Osteoblast (primary cell): ENCODE measurements at places on chromosomes 2 and 18. TPM values are rescaled to one million over a fixed set of nuclear protein-coding genes. Genes with fewer than 3 reads are reported as not detected.

DNA sequence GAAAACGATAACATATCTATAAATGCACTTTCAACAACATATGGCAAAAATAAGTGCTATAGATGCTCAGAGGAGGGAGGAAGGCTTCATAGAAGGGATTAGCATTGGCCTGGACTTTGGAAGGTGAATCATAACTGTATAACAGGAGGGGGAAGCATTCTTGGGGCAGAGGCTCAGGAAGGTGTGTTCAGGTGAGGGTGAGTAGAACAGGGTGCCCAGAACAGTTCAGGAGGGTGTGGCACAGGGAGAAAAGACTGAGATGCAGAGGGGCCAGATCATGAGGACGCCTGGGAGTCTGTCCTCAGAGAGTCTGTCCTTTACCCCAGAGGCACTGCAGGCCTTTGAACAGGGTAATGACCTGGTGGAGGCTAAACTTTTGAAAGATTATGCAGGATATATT lies 29.3 kb upstream of the MEP1B start:
- no peak for DNase-seq

GRCh38 chr18:44786257-44786656 lies 105.6 kb downstream of the SETBP1 start:
- no peak for DNase-seq

POTEI gene
- total RNA-seq: not detected in 2 replicates

HOXD12 gene
- not detected in 2 replicates for total RNA-seq

DNA sequence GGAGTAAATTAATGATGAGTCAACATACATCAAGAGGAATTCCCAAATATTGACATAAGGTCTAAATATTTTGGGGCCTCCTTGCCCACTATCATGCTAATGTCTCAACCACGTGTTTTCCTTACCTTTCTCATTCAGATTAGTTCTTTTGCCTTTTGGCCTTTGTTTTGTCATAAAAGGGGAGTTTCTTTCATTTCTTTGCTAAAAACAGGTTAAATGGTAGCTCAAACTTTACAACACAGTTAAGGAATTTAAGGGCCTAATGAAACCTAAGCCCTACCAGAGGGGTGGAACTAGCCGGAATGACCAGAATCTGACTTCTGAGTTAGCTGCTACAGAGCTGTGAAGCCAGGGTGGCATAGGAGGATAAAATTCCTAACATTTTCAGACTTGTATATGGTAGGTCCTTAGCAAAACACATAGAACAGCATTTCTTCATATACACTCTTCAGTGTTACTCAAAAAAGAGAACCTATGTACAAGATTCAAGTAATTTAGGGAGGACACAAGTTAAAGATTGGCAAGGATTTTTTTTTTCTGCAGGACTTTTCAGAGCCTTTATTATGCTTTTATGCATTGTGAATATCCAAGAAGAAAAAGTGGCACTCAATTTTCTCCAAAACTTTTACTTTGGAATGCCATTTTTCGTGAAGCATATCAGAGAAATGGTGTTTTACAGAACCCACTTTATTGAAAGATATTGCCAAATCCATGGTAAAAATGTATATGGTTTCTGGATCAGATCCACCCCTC lies 633.1 kb downstream of the ARHGAP15 start:
- DNase-seq: no peak

RALB gene
- total RNA-seq: 48.5 and 48.6 TPM in 2 replicates

RGPD4 gene
- total RNA-seq: under 0.01 TPM in 1 of 2 replicates, not detected in the other

MFF gene
- total RNA-seq: 81.9 and 101 TPM in 2 replicates

CPO gene
- total RNA-seq: not detected in 2 replicates

NPAS2 gene
- 8.3 and 8.7 TPM in 2 replicates for total RNA-seq

DNA sequence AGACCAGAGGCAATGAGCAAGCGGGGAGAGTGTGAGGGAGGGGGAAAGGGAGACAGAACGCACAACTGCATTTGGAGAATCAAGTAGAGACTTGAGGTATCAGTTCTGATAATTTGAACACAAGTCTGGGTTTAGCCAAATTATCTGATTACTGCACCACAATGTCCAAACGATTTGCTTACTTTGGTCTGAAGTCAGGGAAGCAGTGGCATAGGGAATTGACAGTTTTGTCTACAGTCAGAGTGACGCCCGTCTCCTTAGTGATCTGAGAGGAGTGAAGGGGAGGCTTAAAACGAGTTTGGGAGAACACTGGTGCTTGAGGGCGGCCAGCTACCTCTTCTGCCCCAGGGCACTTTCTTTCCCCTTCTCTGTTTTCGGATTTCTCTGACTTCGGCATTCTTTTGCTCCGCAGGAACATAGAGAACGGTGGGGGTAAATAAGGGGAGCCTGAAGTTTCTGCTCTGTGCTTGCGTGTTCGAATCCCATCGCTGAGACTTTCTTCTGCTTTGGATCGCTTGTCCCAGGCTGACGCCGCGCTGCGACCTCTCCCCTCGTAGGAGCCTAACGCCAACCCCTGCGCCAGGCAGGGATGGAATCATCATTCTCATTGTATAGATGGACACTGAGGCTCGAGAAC lies 2.9 kb upstream of the DLX2 start:
- DNase-seq: peak; percentile 75

CAPG gene
- total RNA-seq: 97.2 and 140 TPM in 2 replicates

GRCh38 chr2:1420746-1421480 lies 7.7 kb downstream of the TPO start:
- no peak for DNase-seq

DNA sequence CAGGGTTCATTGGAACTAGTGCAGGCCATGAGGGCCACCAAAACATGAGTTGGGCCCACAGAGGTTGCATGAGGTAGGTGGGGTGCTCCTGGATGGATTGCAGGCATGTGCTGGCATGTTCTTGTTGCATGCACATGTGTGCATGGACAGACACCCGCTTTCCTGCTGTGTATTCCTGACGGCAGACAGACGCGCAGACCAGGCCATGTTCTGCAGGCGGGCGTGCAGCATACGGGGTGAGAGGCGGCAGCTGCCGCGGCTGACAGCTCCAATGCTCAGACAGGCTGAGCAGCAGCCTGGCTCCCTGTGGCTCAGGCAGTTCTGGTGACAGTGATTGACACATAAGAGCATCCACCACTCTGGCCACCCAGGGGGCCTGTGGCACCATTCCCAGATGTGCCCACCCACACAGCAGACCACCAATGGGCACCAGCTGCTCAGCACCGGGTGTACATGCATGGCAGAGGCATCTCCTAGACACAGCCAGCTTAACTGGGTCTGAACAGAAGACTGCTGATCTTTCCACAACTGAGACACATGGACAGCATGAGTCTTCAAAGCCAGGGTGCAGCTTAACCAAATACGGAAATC lies 21.2 kb downstream of the HS1BP3 start:
- DNase-seq: peak; percentile 71

DNA sequence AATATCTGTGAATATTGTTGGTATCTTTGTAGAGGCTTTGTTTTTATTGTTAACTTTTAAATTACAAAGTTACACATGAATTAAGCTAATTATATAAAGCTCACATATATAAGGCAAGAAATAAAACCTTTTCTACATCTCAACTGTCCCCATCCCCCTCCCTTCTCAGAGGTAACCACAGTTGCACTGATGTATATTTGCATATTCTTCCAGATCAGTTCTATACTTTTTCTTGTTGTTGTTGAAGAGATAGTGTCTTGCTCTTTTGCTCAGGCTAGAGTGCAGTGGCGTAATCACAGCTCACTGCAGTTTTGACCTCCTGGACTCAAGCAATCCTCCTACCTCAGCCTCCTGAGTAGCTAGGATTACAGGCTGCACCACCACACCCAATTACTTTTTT lies 36.0 kb upstream of the CDC42EP3 start:
- no peak for DNase-seq

GRCh38 chr2:218392459-218392858 lies 7.2 kb upstream of the CTDSP1 start:
- DNase-seq: no peak

FOXD4L1 gene
- under 0.01 and 0.29 TPM in 2 replicates for total RNA-seq

- peak; percentile 84 for DNase-seq
Measured at GRCh38 chr2:240965296-240965904, 33.0 kb upstream of the SNED1 start.

BCL2L11 gene
- total RNA-seq: 8.0 and 11.5 TPM in 2 replicates

STPG4 gene
- 0.59 and 0.72 TPM in 2 replicates for total RNA-seq

DNA sequence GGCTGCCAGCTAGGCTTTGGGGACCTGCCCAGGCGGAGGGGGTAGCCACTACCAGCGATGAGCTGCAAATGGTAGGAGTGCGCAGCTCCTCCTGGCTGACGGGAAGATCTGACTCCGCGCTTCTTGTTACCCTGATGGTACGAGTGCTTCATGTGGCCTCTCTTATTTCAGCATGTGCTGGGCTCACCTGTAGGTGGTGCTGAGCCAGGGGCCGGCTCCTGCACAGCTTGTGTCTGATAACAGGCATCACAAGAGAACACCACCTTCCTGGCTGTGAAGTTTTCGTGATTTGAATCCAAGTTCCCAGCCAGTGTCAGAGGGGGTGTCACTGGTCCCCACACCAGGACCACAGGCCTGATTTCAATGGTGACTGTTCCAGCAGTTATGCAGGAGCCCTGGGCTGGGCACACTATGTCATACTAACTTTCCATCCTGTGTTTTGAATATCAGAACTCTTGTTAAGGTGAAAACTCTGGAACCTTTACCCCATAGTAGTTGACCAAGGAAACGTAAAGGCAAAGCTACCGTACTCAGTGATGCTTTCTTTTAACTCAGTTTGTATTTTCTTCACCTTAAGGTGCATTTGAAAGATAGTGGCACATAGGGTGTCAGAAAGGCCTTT lies 28.0 kb downstream of the APCDD1 start:
- DNase-seq: no peak

DNA sequence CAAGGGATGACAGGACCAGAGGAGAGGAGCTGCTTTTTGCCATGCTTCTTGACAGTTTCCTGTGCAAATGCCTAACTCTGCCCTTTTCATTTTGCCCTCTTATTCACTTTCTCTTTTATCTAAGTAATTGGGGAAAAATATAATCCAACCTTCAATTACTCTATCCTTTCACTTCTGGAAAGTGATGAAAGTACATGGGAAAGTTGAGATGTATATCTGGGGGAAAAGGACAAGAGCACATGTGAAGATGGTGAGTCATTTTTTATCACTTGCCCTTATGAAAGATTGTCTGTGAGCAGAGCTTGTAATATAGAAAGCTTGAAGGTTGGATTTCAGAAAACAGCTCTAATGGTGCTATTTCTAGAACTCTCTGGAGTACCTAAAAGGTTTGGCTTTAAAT lies 1070.7 kb downstream of the CNTNAP5 start:
- no peak for DNase-seq

DNA sequence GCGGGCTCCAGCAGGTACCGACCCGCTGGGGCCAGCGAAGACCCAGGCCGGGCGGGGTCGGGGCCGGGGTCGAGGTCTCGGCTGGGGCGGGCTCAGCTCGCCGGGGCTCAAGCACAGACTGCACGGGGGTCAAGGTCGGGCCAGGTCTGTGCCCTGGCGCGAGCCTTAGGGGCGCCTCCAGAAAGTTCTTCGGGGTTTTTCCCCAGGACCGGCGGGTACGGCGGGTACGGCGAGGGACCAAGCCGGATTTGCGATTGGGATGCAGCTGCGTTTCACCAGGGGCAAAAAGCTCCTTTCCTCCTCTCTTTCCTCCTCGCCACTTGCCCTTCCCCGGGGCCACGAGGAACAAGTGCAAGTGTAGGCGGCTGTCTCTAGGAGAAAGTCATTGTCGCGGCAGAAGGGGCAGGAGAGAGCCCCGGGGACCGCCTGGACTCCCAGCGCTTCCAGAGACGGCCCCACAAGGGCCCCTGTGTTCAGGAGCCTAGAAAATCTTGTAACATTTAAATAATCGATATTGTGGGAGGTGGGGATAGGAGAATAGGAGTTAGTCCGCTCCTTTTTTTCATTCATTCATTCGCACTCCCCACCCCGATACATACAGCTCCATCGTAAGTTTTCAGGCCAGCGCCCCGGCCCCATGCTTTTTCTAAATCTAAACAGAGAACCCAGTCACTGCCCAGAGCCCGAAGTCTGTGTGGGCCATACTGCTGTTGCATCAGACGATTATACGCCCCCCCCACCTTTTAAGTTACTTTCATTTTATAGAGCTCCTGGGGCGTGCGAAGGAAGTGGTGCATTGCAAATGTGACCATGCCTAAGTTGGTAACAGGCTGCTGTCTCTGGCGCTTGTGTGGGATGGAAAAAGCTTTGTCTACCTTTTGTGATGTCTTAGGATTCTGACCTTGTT lies 679 bp downstream of the PMAIP1 start:
- peak; percentile 83 for DNase-seq
